Stimulated activated CD4-positive, alpha-beta T cell treated with anti-CD3 and anti-CD28 coated beads, TNF-alpha, amount 100 ng/mL, for 1 hour (primary cell): ENCODE measurements at places on chromosomes 1 and 21.

DNA sequence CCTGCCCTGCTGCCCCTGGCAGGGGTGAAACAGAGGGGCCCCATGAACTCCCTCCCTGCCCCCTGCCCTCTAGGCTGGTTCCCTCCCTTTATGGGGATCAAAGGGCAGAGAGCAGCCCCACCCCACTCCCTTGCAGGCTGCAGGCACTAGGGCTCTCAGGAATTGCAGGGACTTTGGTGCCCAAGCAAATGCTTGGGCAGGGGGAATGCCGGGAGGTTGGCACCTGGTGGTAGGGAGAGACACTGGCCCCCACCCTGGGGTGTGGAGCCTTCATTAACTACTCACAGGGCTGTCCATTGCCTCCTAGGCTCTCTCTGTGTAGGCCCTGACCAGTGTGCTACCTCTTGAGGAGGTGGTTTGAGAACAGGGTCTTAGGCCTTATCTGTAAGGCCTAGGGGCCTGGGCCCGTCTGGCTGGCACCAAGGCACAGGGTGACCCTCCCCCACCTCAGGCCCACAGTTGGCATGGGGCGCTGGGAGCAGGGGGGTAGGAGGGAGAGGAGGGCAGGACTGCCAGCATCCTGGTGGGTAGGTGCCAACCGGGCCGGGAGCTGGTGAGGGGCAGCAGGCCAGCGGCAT is 4.7 kb downstream of the ZBTB7B start:
- DNase-seq, result no peak

DNA sequence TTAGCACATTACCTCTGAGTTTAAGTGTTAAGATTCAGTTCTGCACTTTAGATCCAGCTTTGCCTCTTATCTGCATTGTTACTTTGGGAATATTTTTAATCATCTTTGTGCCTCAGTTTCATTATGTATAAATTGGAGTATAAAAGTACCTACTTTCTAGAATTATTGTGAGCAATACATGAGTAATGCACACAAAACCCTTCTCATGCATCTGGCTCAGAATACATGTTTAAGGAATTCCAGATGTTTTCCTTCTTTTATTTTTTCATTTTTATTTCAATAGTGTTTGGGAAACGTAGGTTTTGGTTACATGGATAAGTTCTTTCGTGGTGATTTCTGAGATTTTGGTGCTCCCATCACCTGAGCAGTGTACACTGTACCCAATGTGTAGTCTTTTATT is 14.2 kb downstream of the C8A start:
- DNase-seq, result no peak

DNA sequence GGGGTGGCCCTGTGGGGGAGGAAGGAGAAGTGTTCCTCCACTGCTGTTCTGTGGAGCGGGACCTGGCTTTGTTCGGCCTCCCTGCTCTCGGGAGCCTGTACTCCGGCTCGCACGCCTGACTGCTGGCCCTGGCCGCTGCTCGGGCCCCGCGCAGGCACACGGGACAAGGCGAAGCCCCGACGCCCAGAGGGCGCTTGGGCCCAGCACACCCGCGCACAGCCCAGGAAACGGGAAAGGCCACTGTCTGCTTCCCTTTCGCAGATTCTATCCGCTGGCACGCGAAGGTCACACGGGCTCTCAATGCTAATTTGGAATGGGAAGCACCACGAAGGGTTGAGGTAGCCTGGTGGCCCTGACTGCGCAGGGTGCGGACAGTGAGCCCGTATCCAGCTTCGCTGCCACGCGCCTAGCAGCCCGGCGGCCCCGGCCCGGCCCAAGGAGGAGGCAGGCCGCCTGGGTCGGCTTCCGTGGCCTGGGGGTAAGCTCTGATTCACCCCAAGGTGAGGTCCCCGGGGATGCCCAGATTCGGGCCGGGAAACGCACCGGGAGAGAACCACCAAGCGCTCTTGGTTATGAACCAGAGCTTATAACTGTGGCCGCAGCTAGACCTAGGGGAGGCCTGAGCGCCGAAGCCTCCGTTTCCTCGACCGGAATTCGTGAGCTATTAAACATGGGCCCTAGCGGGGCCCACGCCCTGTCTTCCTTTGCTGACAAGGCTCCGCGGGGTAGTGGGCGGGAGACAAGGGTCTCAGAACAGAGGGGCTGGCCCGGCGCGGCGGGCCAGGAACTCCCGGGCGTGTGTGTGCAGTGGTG is 19.7 kb upstream of the TBX15 start:
- no peak for DNase-seq

DNA sequence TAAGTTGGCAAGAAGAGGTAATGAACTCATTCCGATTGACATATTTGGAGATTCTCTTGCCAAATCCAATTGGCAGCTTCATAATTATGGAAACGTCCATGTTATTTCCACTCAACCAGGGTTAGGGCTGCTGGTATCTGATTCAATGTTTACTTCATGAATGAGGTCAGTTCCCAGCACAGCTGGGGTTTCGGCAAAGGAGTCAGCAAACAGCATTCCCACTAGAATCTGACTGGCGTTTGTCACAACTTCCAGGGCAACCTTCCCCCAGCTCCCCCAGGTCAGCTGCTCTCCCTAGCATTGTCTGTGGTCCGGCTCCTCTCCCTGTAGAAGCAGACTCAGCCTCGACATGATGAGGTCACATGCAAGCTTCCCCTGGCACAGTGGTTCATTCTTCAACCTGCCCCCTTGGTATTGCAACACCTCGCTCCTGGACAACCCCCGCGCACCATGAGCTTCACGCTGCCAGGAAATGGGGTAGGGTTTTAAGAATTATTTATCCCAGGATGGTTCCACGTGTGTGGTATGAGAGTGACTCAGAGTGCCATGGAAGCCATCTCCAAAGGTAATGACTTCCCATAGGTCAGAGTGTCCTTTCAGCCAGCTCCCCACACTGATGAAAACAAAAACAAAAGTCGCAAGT is 100.7 kb upstream of the SLC25A33 start:
- DNase-seq, result no peak

GRCh38 chr1:181126871-181127587 is 38.5 kb downstream of the IER5 start:
- no peak for DNase-seq
